Panc1 (cell line): ENCODE measurements at places on chromosomes 5 and 9. TPM values are rescaled to one million over a fixed set of nuclear protein-coding genes. Genes with fewer than 3 reads are reported as not detected.

DNA sequence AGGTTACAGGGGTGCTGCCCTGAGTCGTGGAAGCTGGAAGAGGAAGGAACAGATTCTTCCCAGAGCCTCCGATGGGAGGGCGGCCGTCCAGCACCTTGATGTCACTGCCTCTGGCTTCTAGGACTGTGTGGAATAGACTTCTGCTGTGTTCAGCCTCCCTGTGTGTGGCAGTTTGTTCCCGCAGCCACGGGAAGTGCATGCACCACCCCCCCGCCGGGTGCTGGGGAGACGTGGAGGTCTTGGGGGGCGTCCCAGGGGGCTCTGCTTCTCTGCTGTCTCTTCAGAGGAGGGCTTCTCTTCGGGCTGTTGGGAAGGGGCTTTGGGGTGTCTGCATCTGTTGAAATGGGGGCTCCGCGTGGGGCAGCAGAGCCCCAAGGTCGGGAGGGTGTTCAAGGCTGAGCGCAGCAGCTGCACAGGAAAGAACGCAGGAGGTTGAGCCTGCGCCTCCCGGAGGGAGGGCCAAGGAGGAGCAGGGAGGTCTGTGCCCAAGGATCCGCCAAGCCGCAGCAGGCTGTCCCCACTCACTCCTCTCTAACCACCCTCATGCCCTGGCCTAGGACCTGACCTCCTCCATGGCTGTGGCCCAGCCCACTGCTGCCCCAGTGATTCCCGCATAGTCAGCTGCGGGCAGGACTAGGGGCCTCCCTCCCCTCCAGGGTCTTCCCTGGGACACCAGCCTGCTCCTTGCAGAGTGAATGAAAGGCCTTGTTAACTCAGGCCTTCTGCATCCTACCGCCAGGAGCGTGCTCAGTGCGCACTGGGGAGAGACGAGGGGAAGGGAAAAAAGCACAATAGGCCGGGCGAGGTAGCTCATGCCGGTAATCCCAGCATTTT, 45.0 kb downstream of the ROPN1L start:
- DNase-seq, result no peak

GRCh38 chr5:79512049-79512448, 1.9 kb downstream of the HOMER1 start:
- no peak for DNase-seq

DNA sequence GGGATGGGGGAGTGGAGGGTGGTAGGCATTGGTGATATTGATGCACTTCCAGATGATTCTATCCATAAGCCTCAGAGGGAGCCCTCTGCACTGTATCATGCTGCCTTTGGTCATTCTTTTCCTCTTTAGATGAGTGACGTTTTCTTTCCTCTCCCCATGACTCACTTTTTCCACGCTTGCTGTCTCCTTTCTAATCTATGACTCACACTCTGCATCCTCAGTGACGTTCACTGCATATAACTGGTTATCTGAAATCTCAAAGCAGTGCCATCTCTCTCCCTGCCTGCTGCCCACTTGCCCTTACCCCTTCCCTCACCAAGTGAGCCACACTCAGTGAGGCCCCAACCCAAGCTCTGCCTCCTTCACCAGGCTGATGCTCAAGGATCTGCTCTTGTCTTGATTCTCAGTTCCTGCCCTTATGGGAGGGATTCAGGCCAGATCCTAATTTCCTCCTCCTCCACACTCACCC, 31.6 kb downstream of the PTGS1 start:
- DNase-seq, result peak; percentile 55

- no peak for DNase-seq
Observed at GRCh38 chr5:139381837-139382761, 998 bp downstream of the SLC23A1 start.

DNA sequence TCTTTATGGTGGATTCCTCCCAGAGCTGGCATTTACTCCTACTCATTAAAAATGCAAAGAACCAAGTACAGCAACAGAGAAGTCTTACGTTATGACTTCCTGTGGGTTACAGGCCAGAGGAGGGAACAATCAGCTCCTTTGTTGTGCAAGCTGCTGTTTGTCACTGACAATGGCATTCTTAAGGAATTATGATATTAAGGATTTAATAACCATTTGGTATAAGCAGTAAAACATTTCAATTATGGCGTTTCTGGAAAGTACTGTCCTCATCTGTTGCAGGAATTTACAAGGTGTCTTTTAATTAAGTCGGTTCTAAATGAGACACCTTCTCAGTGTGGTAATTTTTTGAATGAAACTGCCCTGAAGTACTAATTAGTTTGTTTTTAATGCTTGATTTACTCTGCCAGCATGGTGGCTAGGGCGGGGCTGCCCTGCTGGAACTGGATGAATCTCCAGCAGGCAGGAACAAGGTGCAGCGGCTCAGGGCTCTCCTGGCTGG, 49.1 kb upstream of the VDAC1 start:
- no peak for DNase-seq

GRCh38 chr5:40484495-40484894, 195.2 kb upstream of the PTGER4 start:
- DNase-seq, result no peak

- no peak for DNase-seq
Observed at GRCh38 chr5:150106674-150107426, 20.5 kb upstream of the CSF1R start.

- no peak for DNase-seq
Observed at GRCh38 chr5:115575167-115576070, 26.9 kb downstream of the TICAM2 start.

NR6A1 gene
- total RNA-seq, result 7.6 TPM
